ENCODE measurements at places on chromosomes 7 and 10.

DNA sequence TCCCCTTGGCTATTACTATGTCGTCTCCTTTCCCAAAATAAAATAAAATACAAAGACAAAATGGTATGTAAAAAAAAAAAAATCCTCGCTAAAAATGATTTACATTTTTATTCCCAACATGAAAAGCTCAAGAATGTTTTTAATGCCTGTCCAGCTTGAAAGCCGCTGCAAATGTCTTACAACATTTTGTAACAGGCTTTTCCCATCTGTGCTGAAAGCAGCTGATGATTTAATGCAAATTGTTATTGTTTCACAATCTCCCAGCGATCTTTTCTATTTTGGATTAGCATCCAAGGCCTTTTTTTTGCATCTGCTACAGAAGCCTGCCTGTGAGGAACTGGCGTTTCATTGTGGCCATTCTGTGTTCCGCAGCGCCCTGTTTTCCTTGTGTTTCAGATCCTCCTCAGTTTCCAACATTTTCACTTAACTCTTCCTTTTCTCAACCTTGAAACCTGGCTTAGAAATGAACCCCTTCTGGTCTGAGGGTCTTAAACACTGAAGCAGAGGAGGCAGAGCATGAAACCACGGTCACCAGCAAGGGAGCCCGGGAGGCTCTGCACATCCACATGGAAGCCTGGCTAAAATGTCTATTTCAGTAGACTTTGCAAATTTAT, 712.1 kb downstream of the PARD3 start:
- DNase-seq = no peak

GRCh38 chr7:94656925-94657731, 1.2 kb upstream of the SGCE start:
- peak; percentile 73 for DNase-seq

DNA sequence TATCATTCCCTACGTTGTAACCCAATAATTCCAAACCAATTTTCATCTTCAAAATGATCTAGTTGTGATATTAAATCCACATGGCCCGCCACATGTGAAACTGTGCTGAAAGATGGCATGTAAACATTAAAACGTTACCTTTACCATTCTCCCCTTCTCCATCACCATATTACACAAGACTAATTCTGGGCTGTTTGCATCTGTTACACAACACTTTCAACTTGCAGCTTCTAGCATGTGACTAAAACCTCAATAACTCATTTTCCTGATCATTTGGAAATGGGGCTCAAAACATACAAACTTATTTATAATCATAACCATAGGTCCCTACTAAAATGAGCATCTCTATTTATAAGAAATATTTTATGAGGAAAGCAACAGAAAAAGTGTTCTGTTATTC, 4.7 kb downstream of the MTERF1 start:
- no peak for DNase-seq

DNA sequence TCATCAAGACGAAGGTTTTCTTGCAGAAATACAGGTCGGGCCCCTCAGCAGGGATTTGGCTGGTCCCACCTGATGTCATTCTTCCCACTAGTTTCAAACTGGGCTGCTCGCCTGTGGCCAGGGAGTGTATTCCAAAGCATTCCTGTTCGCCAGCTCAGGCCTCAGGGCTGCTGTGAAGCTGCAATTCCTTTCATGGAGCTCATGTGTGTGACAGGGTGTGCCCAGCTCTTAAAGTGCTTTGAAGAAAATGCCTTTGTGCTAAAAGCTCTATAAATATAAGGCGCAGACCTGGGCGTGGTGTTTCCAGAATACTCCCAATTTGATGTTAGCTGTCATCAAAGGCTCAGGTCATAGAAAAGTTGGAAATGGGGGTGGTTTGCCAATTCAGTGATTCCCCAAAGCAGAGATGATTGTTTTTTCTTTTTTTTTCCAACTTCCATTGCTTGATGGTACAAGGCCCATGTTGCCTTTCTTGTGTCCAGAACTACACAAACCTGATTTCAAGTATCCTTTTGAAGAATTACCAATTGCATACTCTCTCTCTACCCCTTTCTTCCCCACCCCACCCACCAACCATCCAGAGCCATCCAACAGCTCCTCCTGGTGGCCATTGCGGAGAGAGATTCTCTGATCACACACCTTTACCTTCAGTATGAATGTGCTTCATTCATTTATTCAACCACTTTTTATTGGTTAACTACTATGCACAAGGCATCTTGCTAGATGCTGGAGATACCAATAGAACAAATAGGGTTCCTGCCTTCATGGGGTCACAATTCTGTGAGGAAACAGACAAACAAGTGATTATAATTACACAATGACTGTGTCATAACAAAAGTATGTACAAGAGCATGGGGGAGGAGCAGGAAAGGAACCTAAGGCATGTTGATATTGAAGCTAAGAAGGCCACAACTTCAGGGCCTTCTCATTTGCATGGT, 297.3 kb upstream of the LYZL1 start:
- peak; percentile 75 for DNase-seq

DNA sequence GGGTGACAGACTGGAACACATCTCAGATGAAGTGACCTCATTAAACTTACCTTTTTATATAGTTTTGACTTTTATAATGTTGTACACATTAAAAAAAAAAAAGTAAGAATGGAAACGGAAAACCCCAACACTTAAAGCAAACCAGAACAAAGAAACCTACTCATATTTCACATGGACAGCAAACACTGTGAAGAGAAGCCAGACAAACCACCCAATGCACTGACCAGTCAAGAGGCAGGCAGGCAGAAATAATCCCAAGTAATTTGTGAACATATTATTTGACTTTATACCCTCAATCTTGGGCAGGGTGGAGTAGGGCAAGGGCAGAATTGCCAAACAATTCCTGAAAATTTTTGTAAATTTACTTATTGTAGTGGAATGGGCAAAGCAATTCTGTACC, 39.8 kb downstream of the WAPL start:
- no peak for DNase-seq

DNA sequence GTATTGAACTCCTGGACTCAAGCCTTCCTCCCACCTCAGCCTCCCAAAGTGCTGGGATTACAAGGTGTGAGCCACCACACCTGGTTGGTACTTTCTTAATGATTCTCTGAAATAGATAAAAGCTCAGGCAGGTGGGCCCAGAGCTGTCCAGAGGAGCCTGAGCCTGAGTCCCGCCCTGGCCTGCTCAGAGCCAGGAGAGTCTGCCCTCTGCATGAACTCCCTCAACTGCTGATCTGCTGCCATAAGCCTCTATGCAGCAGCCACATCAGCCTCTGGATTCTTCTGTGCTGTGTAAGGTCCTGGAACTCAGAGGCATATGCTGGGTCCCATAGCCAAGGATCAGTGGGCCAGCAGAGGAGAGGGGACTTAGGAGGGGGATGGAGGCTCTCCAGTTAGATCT, 23.1 kb upstream of the DDIT4 start:
- peak; percentile 33 for DNase-seq

GRCh38 chr7:94250124-94250523, 144.6 kb upstream of the COL1A2 start:
- peak; percentile 24 for DNase-seq

DNA sequence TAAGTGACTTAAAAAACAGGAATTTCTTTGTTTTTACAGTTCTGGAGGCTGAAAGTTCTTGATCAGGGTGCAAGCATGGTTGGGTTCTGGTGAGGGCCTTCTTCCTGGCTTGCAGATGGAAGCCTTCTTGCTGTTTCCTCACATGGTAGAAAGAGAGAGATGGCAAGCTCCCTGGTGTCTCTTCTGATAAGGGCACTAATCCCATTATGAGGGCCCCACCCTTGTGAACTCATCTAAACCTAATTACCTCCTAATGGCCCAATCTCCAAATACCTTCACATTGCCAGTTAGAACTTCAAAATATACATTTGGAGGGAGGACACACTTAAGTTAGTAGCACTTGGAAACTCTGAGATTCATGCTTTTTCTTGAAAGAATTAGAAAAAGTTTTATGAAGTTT, 314.4 kb upstream of the AOAH start:
- DNase-seq = no peak

DNA sequence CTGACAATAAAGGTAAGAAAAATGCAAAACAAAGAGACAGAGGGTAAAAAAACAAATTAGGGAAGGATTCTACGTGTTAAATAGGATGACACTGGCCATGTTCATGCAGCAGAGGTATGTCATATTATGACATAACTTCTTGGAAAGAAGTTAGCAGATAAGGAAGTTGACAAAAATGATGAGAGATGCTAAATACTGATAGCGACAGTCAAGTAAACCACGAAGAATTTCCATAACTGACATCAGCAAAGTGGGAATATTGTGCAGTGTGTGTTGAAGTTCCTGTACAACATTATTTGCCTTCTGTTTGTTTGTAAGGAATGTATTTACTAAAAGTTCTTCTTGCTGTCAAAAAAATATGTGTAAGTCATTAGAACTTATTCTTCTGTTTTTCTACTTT, 29.5 kb downstream of the MDH2 start:
- DNase-seq = peak; percentile 52

GRCh38 chr7:25060487-25061055, 64.5 kb downstream of the CYCS start:
- no peak for DNase-seq

DNA sequence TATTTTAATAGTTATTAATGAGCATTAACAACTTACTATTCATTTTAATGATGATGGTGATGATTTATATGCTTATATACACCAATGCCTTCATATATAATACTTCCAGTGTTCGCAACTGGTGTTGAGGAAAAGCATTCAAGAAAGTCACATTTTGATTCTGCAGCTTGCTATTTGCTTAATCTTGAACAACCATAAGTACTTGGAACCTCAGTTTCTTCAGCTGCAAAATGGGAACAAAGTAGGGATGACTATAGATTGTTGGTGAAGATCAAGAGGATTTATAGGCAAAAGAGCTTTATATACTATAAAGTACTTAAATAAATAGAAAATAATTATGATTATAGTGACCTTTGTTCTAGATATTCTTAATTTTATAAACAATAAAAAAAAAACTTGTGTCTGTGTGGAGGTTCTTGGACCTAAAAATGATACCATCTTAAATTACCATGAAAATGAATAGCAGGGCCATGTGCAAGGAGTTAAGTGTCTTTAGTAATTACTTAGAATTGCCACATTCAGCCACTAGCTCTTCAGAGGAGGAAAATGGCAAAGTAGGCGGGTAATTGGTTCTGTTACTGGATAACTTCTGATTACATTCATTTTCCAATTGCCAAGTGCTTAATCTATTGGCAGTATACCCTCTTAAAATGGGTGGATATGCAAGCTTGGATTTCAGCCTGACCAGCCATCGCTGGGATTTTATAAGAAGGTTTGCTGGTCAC, 4.5 kb downstream of the ARID5B start:
- no peak for DNase-seq

DNA sequence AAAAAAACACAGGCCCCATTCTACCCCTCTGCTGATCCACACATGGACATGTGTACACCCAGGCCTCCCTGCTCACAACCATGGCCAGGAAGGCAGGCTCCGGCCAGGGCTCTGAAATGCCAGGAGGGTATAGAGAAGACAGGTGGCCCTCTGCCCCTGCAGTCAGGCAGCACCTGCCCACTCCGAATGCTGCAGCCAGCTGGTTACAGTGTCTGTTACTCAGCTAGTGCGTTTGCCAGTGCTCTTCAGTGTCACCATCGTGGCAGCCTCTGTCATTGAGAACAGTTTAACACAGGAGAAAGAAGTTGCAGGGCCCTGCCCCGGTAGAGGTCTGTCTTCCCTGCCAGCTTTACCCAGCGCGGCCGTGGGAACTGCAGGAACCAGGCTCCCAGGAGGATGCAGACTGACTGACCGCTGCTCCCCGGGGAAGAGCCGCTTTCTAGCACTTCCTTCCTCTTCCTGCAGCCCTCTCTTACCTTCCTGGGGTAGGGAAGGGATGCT, 128.8 kb upstream of the FAM20C start:
- no peak for DNase-seq

DNA sequence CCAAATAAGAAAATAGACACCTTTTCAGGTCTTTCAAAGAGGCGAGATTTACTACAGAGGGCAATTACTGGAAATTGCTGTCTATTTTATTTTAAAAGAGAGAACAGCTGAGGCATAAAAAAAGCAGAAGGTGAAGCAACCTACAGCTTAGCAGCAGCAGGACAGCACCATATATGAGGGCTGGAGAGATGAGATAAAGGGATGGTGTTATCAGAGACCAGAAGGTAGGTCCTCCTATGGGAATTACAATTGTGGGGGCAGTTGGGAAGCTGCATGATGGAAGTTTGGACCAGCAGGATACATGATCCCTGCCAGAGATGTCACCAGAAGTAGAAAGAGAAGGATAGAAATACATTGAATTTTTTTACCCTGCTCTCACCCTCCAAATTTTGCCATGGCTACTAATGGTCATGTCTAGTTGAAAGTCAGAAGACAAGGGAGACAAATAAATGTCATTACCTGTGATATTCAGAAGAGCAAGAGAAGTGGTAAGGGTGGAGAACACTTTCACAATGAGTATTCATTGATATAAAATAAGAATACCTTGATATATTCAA, 77.2 kb upstream of the CALCR start:
- DNase-seq = no peak

DNA sequence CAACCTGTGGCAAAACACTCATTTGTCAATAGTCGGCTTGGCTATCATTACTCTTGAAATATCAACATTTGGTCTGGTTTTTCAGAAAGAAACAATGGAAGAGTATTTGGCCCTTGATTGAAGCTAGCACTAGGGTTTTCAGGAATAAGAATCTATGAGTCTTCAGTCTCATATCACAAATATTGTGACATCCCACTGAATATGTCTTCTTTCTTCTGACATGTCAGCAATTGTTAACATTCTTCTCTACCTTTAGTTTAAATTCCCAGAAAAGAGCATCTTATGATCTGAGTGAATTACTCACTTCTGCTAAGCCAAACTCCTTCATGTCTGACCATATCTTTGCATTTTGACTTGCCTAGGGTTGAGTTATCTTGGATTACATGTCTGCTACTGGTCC, 435.2 kb upstream of the SEMA3D start:
- no peak for DNase-seq

GRCh38 chr10:34666008-34666704, 148.9 kb downstream of the PARD3 start:
- DNase-seq = peak; percentile 79

- no peak for DNase-seq
Observed at GRCh38 chr10:18759575-18759974, 100.3 kb downstream of the ARL5B start.

- DNase-seq = no peak
Observed at GRCh38 chr7:5217396-5217795, 27.4 kb downstream of the WIPI2 start.

- DNase-seq = peak; percentile 7
Observed at GRCh38 chr10:62815381-62816075, 638 bp downstream of the EGR2 start.

- peak; percentile 72 for DNase-seq
Observed at GRCh38 chr10:93554760-93555432, 11.6 kb upstream of the FFAR4 start.

- DNase-seq = peak; percentile 92
Observed at GRCh38 chr10:58023341-58024073, 244.2 kb downstream of the IPMK start.

DNA sequence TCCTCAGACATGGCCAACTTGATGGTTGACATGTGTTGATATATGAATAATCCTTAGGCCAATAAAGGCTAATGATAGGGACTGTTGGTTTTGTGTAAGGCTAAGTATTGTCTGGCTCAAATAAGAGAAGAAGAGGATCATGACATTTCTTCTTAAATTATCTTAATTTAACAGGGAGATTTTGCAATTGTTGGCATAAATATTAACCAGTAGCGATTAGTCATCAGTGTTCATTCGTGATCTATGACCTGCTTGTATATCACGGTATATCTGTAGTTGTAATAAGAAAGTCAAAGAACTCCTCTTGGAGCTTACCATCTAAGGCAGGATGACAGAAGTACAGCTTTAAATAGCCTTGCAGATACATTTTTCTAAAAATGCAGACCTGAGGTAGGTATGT, 196.4 kb downstream of the CREB5 start:
- no peak for DNase-seq
